ENCODE measurements at places on chromosomes 12 and 14.

GRCh38 chr14:49203676-49204075 is 382.5 kb downstream of the RPS29 start:
- DNase-seq, result no peak

DNA sequence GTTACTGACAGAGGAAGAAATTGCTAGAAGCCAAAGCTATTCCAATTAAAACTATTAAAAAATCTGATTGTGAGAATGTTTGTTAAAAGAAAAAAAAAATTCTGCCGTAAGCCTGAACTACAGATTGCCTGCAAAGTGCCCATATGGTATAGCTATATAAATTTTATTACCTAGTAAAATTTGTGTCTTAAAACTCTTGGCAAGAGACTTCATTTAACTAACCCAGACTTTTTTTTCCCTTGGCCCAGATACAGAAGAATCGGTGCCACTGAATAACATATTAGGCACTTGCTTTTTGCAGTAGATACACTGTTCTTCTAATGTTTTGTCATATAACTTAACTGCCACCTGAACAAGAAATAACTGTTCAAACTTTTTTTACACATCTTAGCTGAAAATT is 125.5 kb downstream of the RPS29 start:
- no peak for DNase-seq

DNA sequence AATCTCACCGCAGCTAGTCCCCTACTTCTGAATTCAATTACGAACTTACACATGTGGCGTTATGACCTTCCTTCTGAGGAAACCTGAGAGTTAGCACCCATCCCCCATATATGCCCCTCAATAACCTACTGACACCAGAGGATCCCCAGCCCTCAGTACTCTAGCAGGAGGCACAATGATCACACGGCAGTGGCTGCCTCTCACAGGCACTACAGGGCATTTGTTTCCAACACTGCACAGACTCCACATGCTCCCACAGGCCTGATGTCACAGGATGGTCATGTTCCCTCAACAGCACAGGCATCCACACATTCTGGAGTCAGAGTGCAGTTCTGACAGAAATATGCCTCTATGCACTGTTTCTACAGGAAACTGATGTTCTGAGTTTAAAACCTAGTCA is 17.4 kb downstream of the PPP1CC start:
- no peak for DNase-seq

- DNase-seq, result no peak
Observed at GRCh38 chr12:28294300-28294699, 104.0 kb downstream of the CCDC91 start.

DNA sequence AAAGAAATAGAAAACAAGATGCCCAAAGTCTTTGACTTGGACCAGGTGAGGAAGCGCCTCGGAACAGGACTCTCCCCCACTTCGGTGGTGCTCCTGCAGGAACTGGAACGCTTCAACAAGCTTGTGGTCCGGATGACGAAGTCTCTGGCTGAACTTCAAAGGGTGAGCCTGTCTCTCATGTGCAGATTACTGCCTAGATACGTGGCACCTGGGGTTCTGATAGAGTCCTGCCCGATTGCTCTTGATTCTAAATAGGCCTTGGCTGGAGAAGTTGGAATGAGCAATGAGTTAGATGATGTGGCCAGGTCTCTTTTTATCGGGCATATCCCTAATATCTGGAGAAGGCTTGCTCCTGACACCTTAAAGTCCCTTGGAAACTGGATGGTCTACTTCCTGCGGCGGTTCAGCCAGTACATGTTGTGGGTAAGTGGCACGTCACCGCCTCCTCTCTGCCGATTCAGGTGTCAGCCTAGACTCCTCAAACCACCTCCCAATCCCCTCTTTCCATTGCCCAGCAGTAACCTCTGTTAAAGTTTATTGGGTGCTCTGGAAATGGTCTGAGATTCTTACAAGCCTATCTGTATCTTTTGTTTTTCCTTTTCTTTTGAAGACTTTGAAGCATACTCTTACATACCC is 40.8 kb downstream of the CCDC92 start:
- DNase-seq, result no peak
